ENCODE measurements at places on chromosomes 16 and 17. TPM values are rescaled to one million over a fixed set of nuclear protein-coding genes. Genes with fewer than 3 reads are reported as not detected.

HIGD1B gene
- not detected for total RNA-seq

SLC13A5 gene
- total RNA-seq = 13.2 TPM

B9D1 gene
- 10.2 TPM for total RNA-seq

TOX3 gene
- total RNA-seq = 1.9 TPM

KIF18B gene
- total RNA-seq = 0.82 TPM

CCL5 gene
- total RNA-seq = 71.3 TPM

Data from astrocyte (in vitro differentiated cells and primary cell).